Activated CD4-positive, alpha-beta T cell treated with anti-CD3 and anti-CD28 coated beads, Interleukin-2, amount 50 U/mL, for 4 hours (primary cell): ENCODE measurements at places on chromosomes 1 and 21.

DNA sequence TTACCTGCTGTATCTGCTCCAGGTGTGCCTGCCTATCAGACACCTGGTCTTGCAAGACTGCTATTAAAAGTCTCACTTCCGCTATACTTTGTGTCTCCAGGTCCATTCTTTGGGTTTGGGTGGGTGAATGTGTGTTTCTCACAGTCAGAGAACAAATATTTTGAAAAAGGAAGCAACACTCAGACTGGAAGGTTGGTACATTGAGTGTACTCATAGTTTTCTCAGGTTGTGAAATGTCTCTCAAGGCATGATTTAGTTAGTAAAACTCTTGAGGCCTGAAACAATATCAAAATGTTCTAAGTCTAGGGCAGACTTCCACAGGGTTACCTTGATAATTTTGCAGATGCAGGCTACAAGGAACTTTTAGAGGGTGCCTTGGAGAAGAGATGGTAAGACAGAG, 429.9 kb upstream of the ZRANB2 start:
- DNase-seq = no peak

- DNase-seq = no peak
These were observed 190.2 kb downstream of the MATN1 start for GRCh38 chr1:30533141-30533540.

GRCh38 chr1:198056255-198056654, 100.5 kb upstream of the NEK7 start:
- DNase-seq = no peak

DNA sequence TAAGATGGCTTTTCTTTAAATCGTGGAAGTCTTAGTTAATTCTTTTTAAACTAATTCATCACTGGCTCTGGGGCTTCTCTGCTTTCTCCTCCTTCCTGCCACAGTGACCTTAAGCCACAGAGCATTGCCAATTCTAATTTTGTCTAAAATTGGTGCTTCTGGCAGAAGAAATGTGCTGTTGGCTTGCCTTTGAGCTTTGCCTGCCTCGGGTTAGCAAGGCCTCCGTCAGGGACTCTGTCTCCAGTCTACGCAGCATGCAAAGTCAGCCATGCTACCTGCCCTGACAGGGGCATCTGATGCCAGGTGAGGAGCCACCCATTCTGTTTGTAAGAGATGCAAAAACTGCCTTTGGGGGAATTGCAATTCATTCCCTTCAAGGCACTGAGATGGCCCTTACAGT, 25.2 kb downstream of the CLDN14 start:
- no peak for DNase-seq

DNA sequence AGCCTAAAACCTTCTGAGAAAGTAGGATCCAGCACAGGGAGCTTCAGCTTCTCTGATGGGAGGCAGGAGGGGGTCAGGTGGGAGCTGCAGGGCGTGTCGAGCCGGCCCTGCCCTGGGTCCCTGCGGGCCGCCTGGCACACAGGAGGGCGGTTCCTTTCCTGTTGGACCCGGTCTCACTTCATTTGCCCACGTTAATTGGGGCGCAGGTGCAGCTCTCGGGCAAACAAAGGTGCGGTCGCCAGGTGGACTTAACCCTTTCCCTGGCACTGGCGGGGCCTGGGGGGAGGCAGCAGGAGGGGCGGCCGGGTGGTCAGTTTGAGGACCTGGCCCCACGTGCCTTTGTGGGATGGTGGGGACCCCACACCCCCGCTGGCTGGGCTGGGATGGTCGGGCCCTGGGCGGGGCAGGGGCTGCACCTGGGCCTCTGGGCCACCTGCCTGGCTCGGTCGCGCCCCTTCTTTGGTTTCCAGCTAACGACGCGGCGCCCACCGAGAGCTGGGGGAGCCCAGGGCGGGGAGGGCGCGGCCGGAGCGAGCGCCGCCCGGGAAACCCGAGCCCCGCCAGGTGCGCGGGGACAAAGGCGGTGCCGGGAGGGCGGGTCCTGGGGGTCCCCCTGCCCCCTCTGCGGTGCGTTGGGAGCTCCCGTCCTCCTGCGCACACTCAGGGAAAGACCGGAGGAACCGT, 20.8 kb upstream of the C1orf159 start:
- no peak for DNase-seq
